NCI-H2029 treated with DMSO at 0.1 percent for 48 hours (cell line): ENCODE measurements at places on chromosomes 13 and 19.

DNA sequence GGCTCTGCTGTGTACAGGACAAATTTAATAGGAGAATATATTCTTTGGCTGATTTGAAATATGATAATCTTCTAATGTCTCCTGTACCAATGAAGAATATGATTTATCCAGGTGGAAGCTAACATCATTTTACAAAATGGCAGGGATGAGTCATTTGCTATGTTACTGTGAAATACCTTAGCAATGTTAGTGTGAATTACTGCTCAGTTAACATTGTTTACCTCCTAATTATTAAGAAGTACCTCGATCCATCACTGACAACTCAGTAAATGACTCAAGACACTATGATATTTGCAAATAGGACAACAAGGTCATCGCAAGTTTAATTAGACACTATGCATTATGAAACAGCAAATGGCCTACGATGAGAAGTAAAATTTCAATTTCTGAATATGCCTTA lies 309.1 kb upstream of the EDNRB start:
- DNase-seq: no peak

GRCh38 chr19:45717983-45718650 lies 12.6 kb downstream of the FBXO46 start:
- no peak for DNase-seq

- DNase-seq: no peak
These were observed 213.6 kb downstream of the URI1 start for GRCh38 chr19:30155381-30156200.

DNA sequence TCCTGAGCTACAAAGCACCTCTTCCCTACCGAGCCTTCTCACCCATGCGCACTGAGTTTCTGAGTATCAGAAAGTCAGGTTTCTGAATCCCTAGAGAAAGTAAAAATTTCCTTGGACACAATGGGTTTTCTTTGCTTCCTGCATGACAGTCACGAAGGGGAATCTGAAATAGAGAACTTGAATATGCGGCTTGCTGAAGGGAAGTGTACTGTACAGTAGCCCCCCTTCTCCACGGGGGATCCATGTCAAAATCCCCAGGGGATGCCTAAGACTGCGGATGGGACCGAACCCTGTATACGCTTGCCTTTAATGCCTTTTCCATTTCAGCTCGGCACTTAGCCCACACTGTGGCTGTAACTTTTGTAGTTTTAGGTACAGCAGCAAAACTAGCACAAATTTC lies 107.9 kb downstream of the GGACT start:
- DNase-seq: no peak

DNA sequence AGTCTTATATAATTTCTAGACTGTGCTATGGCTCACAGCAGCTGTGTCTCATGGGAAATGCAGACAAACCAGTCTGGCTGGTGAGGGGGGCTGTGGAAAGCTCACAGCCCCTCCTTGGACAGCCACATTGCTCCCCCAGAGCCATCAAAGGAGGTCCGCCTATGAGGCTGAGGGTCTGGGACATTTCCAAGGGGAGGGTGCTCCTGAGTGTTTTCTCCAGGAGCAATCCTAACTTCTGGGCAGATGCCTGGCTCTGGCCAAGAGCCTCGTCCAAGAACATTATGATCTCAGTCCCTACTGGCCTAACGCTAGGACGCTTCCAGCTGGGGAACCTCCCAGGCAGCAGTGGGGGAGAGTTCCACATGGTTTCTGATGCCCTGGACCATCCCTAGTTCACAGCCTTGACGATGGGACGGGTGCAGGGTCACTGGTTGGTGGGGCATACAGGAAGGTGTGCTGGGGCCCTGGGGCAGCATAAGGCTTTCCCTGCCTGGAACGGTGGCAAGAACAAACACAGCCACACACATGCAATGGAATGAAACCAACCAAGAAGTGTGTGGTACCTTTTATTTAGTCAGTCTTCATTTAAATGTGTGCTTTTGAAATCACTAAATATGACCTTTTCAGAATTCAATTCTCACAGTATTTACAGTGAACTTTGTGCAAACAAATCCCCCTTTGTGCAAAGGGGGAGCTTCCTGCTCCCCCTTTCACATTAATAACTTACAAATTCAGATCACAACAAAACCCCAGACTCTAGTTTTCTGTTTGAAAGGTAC lies 60.6 kb downstream of the CDADC1 start:
- DNase-seq: no peak
